ENCODE measurements at places on chromosomes 11 and 22. TPM values are rescaled to one million over a fixed set of nuclear protein-coding genes. Genes with fewer than 3 reads are reported as not detected.

GRCh38 chr11:112260490-112260889, at the start of gene PLET1:
Gene PLET1 (minus strand): TSS chr11:112260860. CDS start chr11:112260589, 271 bp downstream.
- H3K4me1 ChIP-seq: peaks cover 2% of the 10 kb centered on the region
- no peak for DNase-seq
- H3K27me3 ChIP-seq: no peaks in the 10 kb centered on the region

DNA sequence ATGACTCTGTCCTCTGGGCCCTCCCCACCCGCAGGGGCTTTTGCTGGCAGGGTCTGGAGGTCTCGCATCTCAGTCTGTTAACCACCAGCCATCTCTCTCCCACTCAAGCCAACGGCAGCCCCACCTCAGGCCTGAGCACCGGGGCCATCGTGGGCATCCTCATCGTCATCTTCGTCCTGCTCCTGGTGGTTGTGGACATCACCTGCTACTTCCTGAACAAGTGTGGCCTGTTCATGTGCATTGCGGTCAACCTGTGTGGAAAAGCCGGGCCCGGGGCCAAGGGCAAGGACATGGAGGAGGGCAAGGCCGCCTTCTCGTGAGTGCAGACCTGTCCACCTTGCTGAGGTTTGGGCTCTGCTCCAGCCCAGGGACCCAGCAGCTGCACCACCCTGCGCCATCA, 44.3 kb upstream of the TTC12 start:
- no peak overlapping the region for H3K4me3 ChIP-seq
- H3K36me3 ChIP-seq: no peaks in the 10 kb centered on the region
- no peaks in the 10 kb centered on the region for H3K4me1 ChIP-seq
- peaks cover 24% of the 10 kb centered on the region for H3K27me3 ChIP-seq
- H3K27ac ChIP-seq: no peak overlapping the region

DNA sequence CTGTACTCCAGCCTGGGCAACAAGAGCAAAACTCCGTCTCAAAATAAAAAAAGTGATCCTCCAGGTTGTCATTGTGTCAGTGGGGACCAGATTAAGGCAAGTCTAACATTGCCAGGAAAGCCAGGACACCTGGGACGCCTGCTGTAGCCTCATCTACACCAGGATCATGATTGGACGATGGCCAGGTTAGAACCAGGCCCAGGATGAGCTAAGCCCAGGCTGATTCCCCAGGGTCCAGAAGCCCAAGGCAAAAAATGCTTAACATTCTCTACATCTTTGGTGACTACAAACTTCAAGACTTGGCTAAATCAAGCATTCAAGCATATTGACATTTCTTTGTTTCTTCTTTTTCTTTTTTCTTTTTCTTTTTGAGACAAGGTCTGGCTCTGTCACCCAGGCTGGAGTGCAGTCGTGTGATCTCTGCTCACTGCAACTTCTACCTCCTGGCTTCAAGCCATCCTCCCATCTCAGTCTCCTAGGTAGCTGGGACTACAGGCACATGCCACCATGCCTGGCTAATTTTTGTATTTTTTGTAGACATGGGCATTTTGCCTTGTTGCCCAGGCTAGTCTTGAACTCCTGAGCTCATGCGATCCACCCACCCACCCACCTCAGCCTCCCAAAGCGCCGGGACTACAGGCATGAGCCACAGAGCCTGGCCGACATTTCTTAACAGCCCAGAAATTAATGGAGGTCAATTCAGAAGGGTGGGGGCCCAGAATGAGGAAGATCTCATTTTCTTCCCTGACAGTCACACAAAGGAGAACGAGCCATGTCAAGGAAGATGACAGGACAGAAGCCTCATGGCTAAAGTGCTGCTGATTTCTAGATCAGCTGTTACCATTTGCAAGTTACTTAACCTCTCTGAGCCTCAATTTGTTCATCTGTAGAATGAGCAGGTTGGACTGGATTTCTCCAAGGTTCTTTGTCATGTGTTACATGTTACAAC, 12.5 kb upstream of the PTPRJ start:
- H3K27ac ChIP-seq: no peak overlapping the region
- H3K4me3 ChIP-seq: no peak overlapping the region
- no peaks in the 10 kb centered on the region for H3K27me3 ChIP-seq
- no peaks in the 10 kb centered on the region for H3K36me3 ChIP-seq
- DNase-seq: peak; percentile 46

The C1QTNF4 gene
- total RNA-seq: 0.20 TPM

- no peak for DNase-seq
- H3K4me1 ChIP-seq: no peaks in the 10 kb centered on the region
- no peaks in the 10 kb centered on the region for H3K36me3 ChIP-seq
- no peaks in the 10 kb centered on the region for H3K27me3 ChIP-seq
- H3K27ac ChIP-seq: no peak overlapping the region
- H3K4me3 ChIP-seq: no peak overlapping the region
Observed at GRCh38 chr11:104104664-104105063, 59.3 kb downstream of the PDGFD start.

- H3K27me3 ChIP-seq: no peaks in the 10 kb centered on the region
- peak; percentile 8 for DNase-seq
- peaks cover 3% of the 10 kb centered on the region for H3K4me1 ChIP-seq
Observed at GRCh38 chr11:77647654-77648305, 10.2 kb upstream of the CLNS1A start.

GRCh38 chr22:31944700-31945442, 536 bp downstream of the YWHAH start:
- peak overlapping the region; percentile 84 for H3K27ac ChIP-seq
- H3K27me3 ChIP-seq: no peaks in the 10 kb centered on the region
- H3K4me1 ChIP-seq: peaks cover 18% of the 10 kb centered on the region

DNA sequence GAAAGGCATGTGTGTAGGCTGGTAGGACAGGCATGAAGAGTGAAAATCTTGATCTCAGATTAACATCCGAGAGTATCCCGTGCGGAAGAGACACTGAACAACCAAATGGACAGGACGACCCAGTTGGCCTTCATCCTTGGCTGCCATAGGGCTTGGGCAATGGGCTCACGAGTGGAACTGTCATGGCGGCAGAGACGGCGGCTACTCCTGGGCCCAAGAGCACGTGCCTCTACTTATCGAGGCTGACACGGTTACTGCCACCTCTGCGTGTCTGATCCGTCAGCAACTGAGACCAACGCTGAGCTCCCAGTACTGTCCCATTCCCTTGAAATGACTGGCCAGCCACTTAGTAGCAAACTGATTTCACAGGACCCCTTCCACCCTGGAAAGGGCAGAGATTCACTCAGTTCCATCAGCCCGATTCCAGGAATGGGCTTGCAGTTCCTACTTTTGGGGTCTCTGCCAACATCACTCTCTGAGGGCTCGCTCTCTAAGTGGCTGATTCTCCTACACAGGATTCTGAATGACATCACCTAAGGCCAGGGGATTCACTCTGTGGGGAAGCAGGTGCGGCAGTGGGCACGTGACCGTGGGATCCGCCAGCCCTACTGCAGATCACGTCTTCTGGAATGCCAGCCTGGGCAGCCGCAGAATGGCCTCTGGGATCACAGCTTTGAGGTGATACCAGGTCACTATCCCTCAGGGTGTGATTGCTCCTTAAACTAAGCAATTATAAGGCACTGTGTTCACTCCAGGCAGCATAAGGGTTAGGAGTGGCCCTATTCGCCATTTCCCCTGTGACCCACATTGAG, 97.8 kb downstream of the RPS6KA4 start:
- H3K27ac ChIP-seq: no peak overlapping the region
- no peak overlapping the region for H3K4me3 ChIP-seq
- H3K27me3 ChIP-seq: no peaks in the 10 kb centered on the region
- H3K4me1 ChIP-seq: no peaks in the 10 kb centered on the region
- H3K36me3 ChIP-seq: no peaks in the 10 kb centered on the region

DNA sequence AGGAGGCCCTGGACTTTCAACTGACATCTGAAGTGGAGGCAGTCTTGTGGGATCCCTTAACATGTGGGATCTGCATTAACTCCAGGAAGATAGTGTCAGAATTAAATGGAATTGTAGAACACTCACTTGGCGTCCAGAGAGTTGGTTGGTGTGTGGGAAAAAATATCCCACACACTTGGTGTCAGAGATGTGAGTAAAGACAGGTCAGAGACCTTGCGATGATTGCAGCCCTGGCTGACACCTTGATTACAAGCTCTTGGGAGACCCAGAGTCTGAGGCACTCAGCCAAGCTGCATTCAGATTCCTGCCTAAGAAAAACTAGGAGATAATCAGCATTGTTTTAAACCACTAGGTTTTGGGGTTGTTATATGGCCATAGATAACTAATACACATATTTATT, 7.2 kb upstream of the TPCN2 start:
- DNase-seq: peak; percentile 52
- H3K4me1 ChIP-seq: peaks cover 28% of the 10 kb centered on the region
- no peaks in the 10 kb centered on the region for H3K36me3 ChIP-seq
- peak overlapping the region; percentile 65 for H3K27ac ChIP-seq
- no peak overlapping the region for H3K4me3 ChIP-seq

The NXPE1 gene
- not detected for total RNA-seq

- peaks cover 11% of the 10 kb centered on the region for H3K4me1 ChIP-seq
- no peaks in the 10 kb centered on the region for H3K27me3 ChIP-seq
- peaks cover 3% of the 10 kb centered on the region for H3K36me3 ChIP-seq
- H3K27ac ChIP-seq: no peak overlapping the region
- H3K4me3 ChIP-seq: no peak overlapping the region
- peak; percentile 29 for DNase-seq
Observed at GRCh38 chr11:72430741-72431570, 3.4 kb downstream of the CLPB start.

GRCh38 chr22:40482391-40482790, 112.0 kb downstream of the SGSM3 start:
- H3K4me3 ChIP-seq: no peak overlapping the region
- peaks cover 22% of the 10 kb centered on the region for H3K4me1 ChIP-seq
- H3K27ac ChIP-seq: no peak overlapping the region
- no peak for DNase-seq

- no peaks in the 10 kb centered on the region for H3K4me1 ChIP-seq
- H3K4me3 ChIP-seq: no peak overlapping the region
- no peaks in the 10 kb centered on the region for H3K36me3 ChIP-seq
- DNase-seq: peak; percentile 14
- no peaks in the 10 kb centered on the region for H3K27me3 ChIP-seq
Observed at GRCh38 chr11:100445231-100445735, 241.8 kb upstream of the ARHGAP42 start.

- H3K27ac ChIP-seq: no peak overlapping the region
- no peaks in the 10 kb centered on the region for H3K27me3 ChIP-seq
- no peak for DNase-seq
- no peaks in the 10 kb centered on the region for H3K4me1 ChIP-seq
- H3K36me3 ChIP-seq: no peaks in the 10 kb centered on the region
Observed at GRCh38 chr11:90237004-90237403, 14.2 kb upstream of the CHORDC1 start.

DNA sequence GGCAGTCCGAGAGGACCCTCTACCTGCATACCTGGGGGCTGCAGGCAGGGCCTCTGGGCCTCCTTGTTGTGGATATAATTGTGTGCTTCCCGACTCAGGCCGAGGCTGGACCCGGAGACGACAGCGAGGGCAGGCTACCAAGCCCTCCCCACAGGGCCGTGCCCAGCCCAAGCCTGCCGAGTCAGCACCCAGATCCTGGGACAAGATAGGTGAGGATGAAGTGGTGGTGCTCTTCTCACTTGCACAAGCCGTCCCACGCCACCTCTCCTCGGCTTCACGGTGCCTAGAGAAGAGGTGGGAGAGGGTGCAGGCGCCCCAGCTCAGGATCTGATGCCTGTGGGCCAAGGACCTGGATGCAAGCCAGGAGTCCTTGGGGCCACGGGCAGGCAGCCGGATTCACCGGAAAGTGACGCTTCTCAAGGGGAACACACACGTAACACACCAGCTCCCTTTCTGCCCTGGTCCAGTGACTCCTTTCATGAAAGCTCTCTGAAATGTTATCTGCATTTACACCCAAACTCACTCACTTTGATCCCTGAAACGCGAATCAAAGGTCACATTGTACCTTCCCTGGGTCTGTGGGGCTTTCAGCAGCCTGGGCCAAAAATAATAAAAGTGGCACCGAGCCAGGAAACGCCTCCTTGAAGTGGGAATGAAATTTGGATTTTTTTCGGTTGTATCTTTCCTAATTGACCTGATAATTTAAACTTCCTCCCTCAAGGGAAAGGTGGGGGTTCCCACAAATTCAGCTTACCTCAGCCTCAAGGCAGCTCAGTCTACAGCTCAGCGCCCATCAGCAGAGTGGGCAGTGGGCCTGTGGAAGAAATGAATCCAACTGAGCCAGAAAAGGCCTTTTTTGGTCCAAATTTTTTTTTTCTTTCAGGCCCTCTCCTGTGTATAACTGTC, 1.1 kb upstream of the GNB1L start:
- peak overlapping the region; percentile 74 for H3K27ac ChIP-seq
- peaks cover 29% of the 10 kb centered on the region for H3K4me1 ChIP-seq
- H3K36me3 ChIP-seq: peaks cover 2% of the 10 kb centered on the region
- no peaks in the 10 kb centered on the region for H3K27me3 ChIP-seq

The SMTNL1 gene
- total RNA-seq: not detected

The RHOG gene
- 54.5 TPM for total RNA-seq

- DNase-seq: no peak
- no peaks in the 10 kb centered on the region for H3K36me3 ChIP-seq
- H3K27me3 ChIP-seq: no peaks in the 10 kb centered on the region
- H3K4me1 ChIP-seq: no peaks in the 10 kb centered on the region
- H3K27ac ChIP-seq: no peak overlapping the region
- no peak overlapping the region for H3K4me3 ChIP-seq
Observed at GRCh38 chr11:10439351-10439750, 15.7 kb upstream of the AMPD3 start.

Data from astrocyte (in vitro differentiated cells and primary cell).